ENCODE measurements at places on chromosomes 1 and 21.
A peak's percentile ranks its signal among the peaks of the same experiment; 100 is the strongest.

GRCh38 chr21:28832013-28832714 lies 160.5 kb downstream of the LTN1 start:
- DNase-seq: no peak

GRCh38 chr1:211017075-211017718 lies 116.8 kb downstream of the KCNH1 start:
- DNase-seq: no peak

DNA sequence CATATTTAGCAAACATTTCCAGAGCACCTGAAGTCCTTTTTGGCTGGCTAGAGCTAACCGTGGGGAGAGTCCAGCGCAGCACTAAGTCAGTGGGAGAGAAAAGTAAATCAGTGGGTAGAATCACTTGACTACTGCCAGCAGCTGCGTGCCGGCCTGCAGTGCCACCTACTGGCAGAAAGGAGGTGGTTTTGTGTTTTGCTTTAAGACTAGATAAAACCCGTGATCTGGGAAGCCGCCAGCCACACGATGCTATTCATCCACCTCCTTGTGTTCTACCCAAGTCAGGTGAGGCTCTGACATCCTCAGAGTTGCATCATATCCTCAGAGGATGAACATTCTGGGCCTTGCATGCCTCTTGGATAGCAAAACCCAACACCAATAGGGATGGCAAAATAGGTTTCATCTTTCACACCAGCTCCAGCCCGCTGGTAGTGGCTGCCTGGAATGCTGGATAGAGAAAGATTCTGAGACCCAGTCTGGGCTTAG lies 14.1 kb upstream of the HEYL start:
- DNase-seq: peak; percentile 70

DNA sequence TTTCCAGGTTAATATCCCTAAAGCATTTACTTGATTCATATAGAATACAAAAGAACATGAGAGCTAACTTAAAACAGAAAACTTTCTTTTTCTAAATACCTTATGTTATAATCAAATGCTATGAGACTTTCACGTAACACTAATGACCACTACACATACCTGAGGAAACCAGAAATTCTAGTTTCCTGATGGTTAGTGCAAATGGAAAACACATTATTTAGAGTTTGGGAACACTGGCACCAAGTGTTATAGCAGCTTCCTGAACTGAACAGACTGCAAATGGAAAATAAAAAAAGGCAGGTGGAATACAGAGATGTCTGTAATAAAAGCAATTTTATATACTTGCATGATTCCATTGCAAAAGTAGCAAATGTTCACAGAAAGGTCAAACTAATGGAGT lies 15.5 kb downstream of the PAXBP1 start:
- DNase-seq: no peak

GRCh38 chr1:67552336-67552759 lies 122.1 kb upstream of the SERBP1 start:
- no peak for DNase-seq

GRCh38 chr1:155277902-155278688 lies 832 bp downstream of the HCN3 start:
- DNase-seq: peak; percentile 70

DNA sequence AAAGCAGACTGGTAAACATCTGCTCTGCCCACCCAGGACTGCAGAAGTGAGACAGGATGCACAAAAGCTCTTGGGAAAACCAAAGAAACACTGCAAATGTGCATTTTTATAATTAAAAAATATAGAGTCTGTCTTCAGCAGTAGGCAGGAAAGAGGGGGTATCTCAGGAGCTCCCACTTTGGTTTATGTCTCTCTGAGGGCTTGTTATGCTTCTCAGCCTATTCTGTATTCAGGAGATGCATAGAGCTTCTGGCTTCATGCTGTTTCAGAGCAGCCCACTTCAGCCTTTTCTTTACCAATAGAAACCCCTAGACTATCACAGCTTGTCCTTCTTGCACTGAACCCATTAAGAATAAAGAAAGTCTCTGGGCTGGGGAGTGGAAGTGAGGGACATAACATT lies 148.0 kb downstream of the ROR1 start:
- DNase-seq: no peak

- DNase-seq: no peak
These were observed 19.1 kb downstream of the RNF223 start for GRCh38 chr1:1054971-1055370.

DNA sequence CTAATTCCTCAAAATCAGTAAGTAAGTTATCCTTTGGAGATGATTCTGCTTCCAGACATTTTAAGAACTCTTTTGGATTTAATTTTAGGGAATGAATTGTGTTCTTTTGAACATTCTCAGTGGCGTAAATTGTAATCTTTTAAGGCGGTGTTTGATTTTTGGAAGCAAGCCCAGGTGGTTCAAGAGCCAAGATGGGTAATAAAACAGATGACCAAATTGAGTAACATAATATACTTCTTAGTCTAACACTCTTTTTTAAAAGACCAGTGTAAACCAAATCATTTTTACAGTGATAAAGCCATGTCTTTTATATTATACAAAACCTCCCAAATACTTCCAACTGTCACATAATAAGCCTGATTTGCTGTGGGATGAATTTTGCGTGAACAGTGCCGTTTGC lies 133.8 kb downstream of the LRRC40 start:
- DNase-seq: no peak

DNA sequence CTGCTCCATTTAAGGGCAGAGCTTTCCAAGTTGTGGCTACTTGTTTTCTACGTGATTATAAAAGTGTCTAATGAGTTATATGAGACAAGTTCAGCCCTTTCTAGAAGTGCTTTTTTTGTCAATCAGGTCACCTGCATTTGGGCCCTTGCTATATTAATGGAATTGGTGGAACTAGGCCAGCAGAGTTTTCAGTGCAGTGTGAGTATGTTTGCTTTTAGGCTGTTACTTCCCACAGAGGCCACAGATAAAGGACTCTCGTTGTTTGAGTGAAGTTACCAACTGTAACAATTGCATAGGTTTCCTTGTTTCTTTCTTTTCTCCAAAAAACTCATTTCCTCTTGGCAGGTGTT lies 10.9 kb downstream of the SMAP2 start:
- no peak for DNase-seq

DNA sequence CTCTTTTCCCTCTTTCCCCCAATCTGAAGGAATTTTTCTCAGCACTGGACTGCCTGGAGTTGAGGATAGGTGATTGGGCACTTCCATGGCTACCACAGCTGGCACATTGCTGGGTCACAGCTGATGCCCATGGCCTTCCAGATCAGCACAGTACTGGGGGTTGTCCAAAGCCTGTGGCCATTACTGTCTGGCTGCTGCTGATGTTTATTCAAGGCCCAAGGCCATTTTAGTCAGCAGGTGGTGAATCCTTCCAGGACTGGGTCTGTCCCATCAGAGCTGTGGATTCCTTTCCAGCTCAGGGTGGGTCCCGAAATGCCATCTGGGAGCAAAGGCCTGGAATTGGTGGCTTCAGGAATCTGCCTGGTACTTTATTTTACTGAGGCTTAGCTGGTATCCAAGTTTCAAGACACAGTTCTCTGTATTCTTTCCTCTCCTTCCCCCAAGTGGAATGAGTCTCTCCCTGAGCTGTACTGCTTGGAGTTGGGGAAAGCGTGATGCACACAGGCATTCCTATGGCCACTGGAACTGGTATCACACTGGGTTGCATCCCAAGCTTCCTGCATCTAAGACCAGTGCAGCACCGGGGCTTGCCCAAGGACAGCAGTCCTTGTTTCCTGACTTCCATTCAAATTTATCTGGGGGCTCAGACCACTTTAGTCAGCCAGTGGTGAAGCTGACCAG lies 19.1 kb downstream of the GPR88 start:
- no peak for DNase-seq

DNA sequence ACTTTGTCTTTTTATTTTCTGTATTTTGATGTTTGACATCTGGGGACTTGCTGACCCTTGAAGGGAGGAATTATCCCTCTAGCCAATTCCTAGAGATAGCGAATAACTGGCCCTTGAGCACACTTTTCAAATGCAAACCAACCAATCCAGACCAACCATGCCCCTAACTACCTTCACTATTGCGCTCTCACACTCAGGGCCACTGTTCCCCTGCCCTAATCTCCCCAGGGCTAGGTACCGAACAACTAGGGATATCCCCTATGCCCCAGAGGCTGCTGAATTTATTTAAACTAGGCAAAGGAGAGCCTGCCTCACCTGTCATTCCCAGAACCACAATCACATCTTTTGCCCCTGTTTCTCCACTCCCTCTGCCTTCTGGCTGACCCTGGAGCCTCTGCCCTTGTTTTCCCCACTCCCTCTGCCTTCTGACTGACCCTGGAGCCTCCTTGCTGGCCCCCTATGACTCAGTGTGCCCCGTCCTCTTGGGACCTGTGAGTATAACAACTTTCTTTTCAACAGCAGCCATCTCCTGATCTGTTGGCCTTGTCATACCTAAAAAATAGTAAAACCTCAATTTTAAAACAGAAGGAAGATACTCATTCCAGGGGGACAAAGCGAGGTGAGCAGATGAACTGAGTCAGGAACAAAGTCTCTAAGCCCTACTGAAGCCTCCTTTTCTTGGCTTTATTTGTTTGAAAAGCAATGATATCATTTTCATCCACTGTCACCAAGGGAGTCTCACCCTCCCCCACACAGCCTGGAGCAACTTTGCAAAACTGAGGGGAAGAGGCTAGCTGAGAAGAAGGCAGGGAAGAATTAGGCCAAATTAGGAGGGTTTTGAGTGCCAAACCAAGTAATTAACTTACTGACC lies 115.5 kb downstream of the NMNAT2 start:
- no peak for DNase-seq

GRCh38 chr21:44533891-44534627 lies 5.9 kb downstream of the KRTAP10-1 start:
- no peak for DNase-seq

GRCh38 chr1:200959411-200959921 lies 64.0 kb downstream of the KIF21B start:
- no peak for DNase-seq

- DNase-seq: no peak
These were observed 26.2 kb downstream of the UBASH3A start for GRCh38 chr21:42429856-42430255.

- DNase-seq: peak; percentile 12
These were observed 978 bp downstream of the PRDM15 start for GRCh38 chr21:41877901-41878830.

DNA sequence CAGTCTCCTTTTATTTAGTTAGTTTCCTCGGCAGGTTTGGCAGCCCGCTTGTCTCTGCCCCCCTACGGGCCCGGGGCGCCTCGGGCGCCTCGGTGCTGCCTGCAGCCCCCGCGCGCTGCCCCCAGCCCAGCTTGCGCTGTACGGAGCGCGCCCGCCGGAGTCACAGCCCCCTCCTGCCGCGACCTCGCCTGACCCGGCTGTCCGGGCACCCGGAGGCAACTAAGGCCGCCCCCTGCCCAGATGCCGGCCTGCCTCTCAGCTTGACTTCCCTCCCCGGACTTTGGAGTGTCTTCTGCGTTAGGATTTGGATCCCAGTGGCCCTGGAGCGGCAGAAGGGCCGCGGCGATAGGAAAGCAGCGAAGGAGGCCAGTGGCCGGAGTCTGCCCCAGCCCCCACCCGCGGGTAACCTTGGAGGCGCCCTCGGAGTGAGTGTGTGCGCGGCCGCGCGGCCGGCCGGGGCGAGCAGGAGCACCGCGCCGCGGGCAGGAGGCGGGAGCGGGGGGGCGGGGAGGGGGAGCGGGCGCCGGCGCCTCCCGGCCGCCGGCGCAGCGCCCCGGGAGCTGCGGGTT lies 7.6 kb downstream of the CDKN2C start:
- DNase-seq: peak; percentile 15

GRCh38 chr21:15282665-15283064 lies 217.9 kb upstream of the NRIP1 start:
- DNase-seq: no peak

DNA sequence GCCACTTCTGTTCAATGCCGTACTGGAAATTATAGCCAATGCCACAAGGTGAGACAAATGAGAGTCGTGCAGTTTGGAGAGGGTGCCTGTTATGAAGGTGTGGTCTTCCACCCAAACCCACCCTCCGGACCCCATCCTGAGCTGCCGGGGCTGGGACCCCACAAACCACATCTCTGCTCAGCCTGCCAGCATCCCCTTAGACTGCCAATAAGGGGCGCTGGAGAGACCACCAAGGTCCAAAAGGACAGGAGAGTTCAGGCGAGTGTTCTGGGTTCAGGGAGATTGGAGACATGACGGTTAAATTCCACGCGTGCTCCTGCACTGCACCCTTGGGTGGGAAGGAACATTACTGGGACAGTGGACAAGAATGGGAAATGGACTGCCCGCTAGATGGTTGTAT lies 48.7 kb upstream of the COL18A1 start:
- no peak for DNase-seq

DNA sequence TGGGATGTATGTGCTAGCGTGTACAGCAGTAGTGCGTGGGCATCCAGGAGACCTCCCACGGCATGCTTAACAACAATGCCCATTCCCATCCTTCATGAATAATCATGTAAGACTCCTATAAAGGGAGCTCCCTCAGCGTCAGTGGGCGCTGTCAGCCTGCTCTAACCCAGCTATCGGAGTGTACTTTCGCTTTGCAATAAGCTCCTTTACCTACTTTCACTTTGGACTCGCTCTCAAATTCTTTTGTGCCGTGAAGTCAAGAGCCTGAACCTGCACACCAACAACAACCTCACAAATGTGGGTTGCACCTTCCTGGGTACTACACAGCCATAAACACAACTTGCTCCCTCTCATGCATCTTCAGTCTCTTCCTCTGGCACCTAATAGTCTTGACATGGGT lies 114.8 kb upstream of the PAXBP1 start:
- DNase-seq: peak; percentile 2

DNA sequence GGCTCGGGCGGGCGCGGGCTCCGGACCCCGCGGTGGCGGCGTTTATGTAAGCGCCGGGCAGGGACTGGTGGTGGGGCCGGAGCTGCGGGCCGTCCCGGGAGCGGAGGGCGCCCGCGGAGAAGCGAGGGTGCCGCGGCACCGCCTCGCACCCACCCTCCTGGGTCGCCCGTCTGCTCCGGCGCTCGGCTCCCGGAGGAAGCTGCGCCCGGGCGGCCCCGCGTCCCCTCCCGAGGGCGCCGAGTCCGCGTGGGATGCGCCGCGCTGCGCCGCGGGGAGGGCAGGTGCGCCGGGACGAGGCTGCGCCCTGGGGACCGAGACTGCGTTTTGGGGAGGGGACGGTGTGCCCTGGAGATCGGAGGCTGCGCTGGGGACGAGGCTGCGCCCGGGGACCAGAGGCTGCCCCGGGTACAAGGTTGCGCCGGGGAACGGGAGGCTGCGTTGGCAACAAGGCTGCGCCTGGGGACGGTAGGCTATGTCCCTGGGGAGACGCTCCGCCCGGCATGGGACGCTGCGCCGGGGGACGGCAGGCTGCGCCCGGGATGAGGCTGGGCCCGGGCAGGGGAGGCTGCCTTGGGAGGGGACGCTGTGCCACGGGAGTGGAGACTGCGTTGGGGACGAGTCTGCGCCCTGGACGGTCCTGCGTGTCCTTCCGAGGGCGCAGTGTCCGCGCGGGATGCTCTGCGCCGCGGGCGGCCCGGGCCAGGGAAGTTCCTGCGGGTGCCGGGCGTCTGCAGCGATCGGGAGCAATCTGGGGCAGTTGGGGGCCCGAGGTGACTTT lies 627 bp downstream of the ADARB1 start:
- DNase-seq: peak; percentile 36

- no peak for DNase-seq
These were observed 187.8 kb downstream of the COQ8A start for GRCh38 chr1:227127891-227128290.

GRCh38 chr21:40770435-40771055 lies 76.4 kb downstream of the DSCAM start:
- DNase-seq: no peak
